GM19239 (cell line): ENCODE measurements at places on chromosomes 1 and 21.

DNA sequence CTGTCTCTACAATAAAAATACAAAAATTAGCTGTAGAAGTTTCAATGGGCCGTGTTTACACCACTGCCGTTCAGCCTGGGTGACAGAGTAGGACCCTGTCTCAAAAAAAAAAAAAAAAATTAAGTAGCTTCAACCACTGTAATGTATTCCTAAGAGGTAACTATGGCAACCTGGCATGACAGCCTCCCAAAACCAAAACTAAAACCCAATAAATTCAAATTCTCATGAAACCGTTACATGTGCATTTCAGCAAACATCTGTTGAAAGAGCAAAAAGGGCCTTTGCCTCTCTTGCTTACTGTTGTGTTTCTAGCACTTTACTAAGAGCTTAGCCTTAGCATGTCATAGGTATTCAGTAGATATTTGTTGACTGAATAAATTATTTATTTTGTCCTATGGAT is 33.5 kb downstream of the ODR4 start:
- no peak for DNase-seq

DNA sequence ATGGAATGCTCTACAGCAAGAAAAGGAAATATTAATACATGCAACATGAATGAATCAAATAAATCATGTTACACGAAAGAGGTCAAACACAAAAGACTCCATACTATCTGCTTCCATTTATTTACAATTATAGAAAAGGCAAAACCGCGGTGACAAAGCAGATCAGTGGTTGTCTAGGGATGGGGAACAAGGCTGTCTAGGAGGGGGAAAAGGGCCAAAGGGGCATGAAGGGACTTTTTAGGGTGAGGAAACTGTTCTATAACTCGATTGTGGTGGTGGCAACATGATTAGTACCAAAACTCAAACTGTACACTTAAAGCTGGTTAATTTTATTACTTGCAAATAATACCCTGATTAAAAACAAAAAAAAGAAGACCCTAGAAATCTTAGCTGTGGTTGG is 20.6 kb downstream of the CAPZB start:
- DNase-seq, result no peak

- DNase-seq, result no peak
These were observed 734.1 kb upstream of the ZP4 start for GRCh38 chr1:238624776-238625175.

- no peak for DNase-seq
These were observed 13.9 kb downstream of the LEMD1 start for GRCh38 chr1:205407970-205408369.

DNA sequence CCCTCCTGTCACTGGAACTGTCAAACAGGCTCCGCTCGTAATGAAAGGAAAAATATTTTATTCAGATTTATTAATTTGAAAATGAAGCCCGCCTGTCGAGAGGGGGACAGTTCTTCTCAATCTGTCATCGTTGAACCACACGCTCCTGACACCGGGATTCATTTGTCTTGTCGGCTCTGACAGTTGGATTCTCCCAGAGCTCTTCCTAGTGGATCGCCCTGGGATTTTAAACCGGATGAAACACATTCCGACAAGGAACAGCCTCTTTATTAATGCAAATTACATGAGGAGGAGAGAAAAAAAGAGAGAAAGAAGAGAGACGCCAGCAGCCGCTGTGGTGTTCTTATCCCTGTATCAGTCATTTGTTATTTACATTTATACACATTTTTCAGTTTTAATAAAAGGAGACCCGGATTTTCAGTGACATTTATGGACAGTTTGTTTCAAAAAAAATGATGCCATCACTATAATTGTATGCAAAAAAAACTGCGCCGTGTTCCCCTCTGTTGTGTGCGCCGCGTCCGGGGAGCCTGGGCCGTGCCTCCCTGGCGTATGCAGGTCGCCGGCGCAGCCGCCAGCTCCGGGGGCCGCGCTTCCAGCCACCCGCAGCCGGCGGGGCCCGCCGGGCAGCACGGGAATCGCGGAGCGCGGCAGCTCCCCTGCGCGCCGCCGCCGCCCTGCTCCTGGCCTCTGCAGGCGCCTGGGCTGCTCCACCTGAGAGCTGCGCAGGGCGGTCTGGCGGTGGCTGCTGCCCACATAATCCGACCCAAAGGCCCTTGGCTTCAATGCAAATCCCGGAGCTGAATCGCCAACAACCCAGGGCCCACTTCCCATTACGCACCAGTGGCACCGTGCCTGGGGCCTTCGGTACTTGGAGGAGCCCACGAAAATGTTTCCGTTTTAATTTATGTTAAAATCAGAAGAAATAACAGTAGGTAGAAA is 237.9 kb upstream of the PBX1 start:
- DNase-seq, result no peak

DNA sequence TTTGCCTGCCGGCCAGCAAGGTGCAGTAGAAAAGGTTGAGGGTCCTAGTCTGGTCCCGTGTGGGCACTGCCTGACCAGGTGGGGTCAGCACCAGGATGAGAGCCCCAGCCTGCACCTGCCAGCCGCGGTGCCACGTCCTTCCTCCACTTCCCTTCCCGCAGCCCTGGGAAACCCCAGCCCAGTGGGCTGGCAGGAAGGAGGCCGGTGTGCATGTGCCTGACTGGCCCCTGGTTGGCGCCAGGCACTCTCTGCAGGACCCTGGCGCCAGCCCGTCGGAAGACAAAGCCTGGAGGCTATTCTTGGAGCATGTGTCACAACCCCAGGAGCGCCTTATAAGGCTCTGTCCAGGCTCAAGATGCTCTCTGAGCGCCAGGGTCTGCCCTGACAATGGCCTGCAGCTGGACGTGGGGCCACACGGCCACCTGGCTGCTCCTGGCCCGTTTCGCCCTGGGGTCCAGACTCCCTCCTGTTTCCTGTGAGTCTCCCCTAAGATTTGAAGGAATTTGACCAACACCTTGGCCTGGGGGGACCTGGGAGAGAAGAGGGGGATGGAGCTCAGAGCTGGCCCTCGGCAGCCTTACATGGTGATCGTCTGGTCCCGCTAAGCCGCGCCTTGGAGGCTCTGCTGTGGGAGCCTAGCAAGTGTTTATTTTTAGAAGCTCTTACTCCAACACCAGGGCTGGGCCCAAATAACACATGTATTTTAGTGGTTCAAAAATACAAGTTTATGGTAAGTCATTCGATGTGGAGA is 31.9 kb upstream of the POFUT2 start:
- no peak for DNase-seq

GRCh38 chr1:36166136-36166535 is 10.2 kb downstream of the MAP7D1 start:
- no peak for DNase-seq

GRCh38 chr1:93820554-93821422 is 58.2 kb downstream of the DNTTIP2 start:
- no peak for DNase-seq

DNA sequence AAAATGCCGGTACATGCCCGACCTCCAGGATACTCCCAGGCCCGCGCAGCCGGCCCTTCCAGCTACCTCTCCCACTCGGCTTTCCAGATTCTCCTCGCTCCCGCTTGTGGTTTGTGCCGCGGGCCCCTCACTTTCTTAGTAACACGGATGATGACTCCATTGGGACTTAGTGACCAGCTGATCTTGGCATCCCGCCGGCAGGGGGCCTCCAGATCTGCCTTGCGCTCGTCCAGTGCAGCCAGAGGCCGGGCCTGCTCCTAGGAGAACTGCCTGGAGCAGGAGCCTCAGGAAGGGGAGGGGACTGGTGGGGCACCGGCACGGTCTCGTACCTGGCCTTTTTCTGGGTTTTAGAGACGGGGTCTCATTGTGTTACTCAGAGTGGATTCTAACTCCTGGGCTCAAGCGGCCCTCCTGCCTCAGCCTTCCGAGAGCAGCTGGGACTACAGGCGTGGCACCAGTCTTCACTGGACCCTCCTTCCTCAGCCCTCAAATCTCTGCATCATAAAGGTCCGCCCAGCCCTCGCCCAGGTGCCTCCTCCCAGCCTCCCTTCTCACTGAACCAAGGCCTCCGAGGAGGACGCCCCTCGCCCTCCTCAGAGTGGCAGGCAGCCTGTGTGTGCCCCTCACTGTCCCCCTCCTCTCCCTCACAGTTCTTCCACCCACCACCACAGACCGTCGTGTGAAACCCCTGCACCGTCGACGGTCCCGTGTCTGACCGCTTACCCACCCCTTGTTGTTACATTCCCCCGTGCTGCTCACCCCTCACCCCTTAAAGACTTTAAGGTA is 78.6 kb downstream of the SLC25A24 start:
- no peak for DNase-seq

GRCh38 chr1:47727051-47727696 is 270.0 kb downstream of the TRABD2B start:
- DNase-seq, result no peak

GRCh38 chr1:82065916-82066315 is 265.2 kb downstream of the ADGRL2 start:
- no peak for DNase-seq

DNA sequence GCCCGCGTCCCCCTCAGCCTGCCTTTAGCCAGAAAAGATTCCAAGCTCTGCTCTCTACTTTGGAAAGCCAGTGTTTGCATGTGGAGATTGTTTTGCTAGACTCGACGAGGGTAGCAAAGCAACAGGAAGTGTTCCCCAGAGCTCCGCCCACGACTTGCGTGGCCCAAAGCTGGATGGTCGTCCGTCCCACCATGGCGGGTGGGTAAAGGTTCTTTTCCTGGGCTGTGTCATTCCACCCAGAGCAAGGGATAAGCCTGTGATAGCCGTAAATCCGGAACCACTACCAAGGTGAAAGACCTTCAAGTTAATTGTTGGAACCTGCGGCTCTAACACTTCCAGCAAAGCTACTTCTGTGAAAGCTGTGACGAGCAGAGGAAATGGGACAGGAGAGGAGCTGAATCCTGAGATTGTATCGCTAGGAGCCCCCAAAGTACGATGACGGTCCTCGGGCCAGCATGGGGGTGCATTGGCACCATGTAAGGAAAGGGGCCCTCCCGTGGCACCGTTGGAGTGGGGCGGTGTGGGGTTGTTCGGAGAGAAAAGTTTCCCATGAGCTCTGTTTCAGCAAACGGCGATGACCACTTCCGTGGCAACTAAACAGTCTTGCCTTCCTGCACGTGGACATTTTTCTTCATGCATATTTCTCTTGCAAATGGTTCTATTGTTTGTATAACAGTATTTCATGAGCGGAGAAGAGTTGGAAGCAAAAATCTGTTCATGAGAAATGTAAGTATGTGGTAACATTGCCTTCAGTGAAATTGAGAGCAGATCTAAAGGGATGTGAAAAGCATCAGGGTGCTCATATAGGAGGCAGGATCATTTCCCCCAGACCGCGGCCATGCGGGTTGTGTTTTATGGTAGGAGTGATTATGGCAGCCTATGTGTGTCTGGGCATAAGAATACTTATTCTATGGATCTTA is 8.4 kb downstream of the MX2 start:
- peak; percentile 38 for DNase-seq

DNA sequence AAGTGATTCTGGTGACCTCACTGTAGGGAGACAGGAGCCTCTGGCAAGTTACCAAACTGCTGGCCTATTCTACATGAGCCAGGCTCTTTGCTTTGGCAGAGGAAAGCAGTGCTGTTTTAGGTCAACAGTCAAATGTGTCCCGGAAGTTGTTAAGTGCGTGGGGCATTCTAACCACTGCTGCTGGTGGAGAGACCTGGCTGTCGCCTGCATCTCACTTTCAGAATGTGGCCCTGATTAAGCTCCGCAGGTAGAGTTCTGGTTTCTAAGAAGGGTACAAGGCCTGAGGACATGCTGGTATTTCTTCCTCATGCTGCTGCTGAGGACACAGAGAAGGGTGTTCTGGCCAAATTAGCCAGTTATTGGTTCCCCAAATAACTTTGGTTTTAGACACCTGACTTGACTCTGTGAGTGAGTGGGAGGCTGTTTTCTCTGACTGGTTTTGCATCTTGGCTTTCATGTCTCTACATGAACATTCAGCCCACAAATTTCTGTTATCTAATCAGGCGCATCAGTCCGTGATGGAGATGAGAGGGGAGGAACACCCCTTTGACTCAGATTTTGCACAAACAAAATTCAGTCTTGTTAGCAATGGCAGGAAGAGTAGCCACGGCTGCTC is 120.8 kb downstream of the LMO4 start:
- DNase-seq, result peak; percentile 9

GRCh38 chr1:221078260-221078965 is 199.2 kb downstream of the HLX start:
- DNase-seq, result no peak

- DNase-seq, result peak; percentile 17
These were observed 83.3 kb downstream of the MPZL1 start for GRCh38 chr1:167805041-167805556.

GRCh38 chr1:180186831-180187230 is 32.2 kb downstream of the QSOX1 start:
- no peak for DNase-seq

GRCh38 chr1:186802388-186802787 is 26.4 kb upstream of the PLA2G4A start:
- no peak for DNase-seq

DNA sequence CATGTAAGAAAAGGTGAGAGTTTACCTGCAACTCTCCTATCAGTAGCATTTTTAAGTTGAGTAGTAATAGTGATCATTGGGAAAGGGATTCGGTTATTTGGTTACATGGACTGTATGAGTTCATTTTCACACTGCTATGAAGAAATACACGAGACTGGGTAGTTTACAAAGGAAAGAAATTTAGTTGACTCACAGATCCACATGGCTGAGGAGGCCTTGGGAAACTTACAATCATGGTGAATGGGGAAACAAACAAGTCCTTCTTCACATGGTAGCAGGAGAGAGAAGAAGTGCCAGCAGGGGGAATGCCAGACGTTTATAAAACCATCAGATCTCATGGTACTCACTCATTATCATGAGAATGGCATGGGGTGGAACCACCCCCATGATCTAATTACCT is 59.3 kb upstream of the FBXO28 start:
- DNase-seq, result no peak

DNA sequence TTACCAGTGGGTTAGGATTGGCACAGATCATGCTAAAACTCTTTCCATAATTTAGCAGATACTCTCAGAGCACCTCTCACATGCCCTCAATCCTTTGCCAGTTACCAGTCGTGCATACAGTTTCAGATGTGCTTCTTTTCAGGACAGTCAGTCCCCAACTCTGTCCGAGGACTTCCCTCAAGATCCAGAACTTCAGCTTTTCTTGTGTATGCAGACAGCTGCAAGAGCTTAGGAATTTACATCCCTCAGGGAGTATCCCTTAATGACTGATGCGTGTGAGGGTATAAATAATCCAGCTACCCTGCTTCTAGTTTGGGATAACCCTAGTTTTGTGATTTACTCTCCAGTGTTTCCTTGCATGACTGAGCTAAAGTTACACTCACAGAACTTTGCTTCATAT is 393.0 kb upstream of the PLXNA2 start:
- DNase-seq, result no peak

DNA sequence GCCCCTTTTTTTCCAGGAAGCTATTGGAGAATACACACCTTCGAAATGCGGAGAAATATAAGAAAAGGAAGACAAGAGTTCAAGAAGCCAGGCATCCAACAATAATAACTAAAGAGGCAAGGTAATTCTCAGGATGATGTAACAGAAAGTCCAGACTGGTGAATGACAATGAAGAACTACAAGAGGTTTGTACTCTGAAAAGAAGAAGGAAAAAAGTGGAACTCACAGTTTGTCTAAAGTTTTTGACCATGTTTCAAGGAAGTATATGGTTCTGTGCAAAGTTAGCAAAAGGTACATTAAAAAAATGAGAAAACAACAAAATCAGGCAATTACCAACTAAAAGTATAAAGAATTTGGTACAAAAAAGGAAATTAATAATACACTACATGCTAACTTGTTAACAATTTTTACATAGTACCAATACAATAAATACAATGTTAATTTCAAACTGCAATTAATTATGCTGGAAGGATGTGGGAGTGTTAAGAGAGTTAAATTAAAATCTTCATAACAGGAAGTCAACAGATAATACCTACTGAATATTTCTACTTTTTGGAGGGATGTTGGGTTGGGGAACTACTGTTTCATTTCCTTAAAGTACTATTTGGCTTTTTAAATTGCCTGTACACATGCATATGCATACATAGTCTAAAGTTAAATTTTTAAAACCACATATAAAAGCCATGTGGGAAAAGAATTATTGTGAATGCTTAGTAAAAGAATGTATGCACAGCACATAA is 12.9 kb upstream of the CD55 start:
- DNase-seq, result no peak
